ENCODE measurements at places on chromosomes 7 and 10.

- DNase-seq: no peak
These were observed 137.7 kb upstream of the POM121L12 start for GRCh38 chr7:52897713-52898112.

GRCh38 chr7:73963252-73963822 lies 64.6 kb upstream of the ELN start:
- no peak for DNase-seq

DNA sequence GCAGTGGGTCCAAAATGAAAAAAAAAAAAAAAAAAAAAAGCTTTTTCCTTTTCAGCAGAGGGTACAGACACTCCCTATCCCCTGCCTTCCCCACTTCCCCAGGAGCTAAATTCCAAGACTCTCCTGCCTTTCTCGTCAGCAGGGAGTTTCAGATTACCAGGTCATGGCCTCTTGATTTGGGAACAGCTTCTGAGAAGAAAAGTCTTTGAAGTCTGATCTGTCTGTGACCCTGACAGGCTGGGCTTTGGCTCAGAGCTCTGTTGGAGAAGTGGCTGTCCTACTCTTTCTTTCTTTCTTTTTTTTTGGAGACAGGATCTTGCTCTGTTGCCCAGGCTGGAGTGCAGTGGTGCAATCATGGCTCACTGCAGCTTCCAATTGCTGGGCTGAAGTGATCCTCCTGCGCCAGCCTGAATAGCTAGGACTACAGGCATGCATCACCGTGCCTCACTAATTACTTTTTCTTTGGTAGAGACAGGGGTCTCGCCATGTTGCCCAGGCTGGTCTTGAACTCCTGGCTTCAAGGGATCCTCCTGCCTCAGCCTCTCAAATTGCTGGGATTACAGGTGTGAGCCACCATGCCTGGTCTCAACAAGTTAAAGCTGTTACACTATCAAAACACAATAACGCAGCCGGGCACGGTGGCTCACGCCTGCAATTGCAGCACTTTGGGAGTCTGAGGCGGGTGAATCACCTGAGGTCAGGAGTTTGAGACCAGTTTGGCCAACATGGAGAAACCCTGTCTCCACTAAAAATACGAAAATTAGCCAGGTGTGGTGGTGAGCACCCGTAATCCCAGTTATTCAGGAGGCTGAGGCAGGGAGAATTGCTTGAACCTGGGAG lies 59.9 kb downstream of the COL26A1 start:
- no peak for DNase-seq

GRCh38 chr7:23108995-23109394 lies 3.4 kb downstream of the KLHL7 start:
- DNase-seq: no peak

- no peak for DNase-seq
These were observed 9.2 kb upstream of the ADCY1 start for GRCh38 chr7:45564886-45565455.

GRCh38 chr7:48610705-48611104 lies 313.6 kb upstream of the CDC14C start:
- DNase-seq: no peak

- no peak for DNase-seq
These were observed 352.8 kb upstream of the VSTM2A start for GRCh38 chr7:54189330-54189729.

DNA sequence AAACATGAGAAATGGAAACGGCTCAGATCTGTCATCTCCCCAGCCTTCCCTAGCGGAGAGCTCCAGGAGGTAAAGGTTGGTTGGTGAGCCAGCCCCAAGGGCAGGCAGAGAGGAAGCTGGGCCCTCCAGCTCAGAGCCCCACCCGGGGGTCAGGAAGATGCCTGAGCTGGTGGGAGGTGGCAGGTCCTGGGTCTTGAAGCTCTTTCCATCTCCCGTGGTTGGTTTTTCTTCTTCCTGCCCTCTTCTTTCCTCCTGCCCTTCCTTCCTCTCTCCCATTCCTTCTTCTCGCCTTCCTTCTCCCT lies 384.2 kb upstream of the FOXK1 start:
- no peak for DNase-seq

GRCh38 chr7:116511552-116512519 lies 12.3 kb downstream of the CAV2 start:
- DNase-seq: no peak

- no peak for DNase-seq
These were observed 272.2 kb upstream of the NPVF start for GRCh38 chr7:25500393-25500921.

GRCh38 chr7:84663224-84663623 lies 468.6 kb upstream of the SEMA3A start:
- no peak for DNase-seq

DNA sequence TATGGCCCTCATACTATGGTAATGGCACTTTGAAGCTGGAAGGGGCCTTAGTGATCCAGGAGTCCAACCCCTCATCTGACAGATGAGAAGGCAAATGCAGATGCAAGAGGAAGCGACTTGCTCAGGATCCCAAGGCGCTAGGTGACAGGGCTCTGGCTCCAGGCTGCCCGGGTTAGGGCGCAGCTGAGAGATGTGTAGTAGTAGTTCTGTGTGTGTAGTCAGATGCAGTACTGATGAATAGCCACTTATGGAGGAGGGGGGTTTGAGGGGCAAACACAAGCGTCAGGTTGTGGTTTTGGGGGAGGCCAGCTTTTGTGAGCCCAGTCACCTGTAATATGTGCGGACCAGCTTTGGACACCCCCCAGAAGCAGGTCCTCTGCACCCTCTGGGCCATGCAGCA lies 4.8 kb downstream of the ADRA2A start:
- no peak for DNase-seq

- no peak for DNase-seq
These were observed 1.2 kb upstream of the EVX1 start for GRCh38 chr7:27241189-27242056.

DNA sequence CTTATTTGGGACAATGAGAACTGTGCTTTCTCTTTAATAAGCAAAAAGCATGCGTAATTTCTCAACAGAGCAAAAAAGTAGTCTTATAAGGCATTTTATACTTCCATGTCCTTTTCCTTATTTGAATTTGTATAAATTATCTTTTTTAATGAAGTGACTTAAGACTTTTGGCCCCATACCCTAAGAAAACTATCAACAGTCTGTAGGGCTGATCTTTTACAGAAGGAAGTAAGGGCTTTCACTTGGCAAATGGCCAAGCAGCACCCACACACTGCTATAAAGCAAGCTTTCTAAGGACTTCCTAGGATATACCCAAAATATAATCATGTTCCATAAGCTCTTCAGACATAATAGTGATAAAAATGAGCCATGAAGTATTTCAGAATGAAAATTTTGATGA lies 3.4 kb downstream of the CRPPA start:
- DNase-seq: no peak

DNA sequence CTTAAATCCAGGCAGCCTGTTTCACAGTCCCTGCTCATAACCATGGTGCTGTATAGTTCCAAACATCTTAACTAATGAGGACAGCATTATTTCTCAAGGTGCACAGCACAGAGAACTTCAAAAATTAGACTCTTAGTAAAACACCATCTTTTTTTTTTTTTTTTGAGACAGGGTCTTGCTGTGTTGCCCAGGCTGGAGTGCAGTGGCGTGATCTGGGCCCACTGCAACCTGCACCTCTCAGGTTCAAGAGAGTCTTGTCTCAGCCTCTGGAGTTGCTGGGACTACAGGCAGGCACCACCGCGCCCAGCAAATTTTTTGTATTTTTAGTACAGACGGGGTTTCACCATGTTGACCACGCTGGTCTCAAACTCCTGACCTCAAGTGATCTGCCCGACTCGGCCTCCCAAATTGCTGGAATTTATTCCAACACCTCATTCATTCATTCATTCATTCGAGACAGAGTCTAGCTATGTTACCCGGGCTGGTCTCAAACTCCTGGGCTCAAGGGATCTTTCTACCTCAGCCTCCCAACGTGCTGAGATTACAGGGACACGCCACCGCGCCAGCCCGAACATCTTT lies 507 bp upstream of the TMEM254 start:
- no peak for DNase-seq

DNA sequence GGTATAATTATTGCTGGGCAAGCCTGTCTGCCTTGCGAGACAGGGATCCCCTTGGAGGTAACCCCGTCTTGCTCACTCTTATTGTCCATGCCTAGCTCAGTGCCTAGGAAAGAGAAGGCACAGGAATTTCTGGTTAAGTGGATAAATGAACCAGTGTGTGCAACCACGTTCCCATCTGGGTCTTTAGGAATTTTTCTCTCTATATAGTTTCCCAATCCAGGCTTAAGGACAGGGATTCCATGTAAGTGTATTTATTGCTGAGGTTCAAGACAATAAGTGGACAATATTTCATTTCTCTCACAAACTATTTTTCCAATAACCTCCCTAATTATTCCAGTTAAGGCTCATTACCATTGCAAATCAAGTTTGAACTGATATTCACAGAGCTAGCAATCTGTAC lies 8.9 kb upstream of the ADAM12 start:
- DNase-seq: no peak

GRCh38 chr7:108094933-108095710 lies 35.0 kb downstream of the LAMB4 start:
- DNase-seq: no peak

GRCh38 chr7:66348531-66348930 lies 143.4 kb downstream of the TPST1 start:
- DNase-seq: no peak

- peak; percentile 10 for DNase-seq
These were observed 518 bp downstream of the AGFG2 start for GRCh38 chr7:100539436-100540006.

DNA sequence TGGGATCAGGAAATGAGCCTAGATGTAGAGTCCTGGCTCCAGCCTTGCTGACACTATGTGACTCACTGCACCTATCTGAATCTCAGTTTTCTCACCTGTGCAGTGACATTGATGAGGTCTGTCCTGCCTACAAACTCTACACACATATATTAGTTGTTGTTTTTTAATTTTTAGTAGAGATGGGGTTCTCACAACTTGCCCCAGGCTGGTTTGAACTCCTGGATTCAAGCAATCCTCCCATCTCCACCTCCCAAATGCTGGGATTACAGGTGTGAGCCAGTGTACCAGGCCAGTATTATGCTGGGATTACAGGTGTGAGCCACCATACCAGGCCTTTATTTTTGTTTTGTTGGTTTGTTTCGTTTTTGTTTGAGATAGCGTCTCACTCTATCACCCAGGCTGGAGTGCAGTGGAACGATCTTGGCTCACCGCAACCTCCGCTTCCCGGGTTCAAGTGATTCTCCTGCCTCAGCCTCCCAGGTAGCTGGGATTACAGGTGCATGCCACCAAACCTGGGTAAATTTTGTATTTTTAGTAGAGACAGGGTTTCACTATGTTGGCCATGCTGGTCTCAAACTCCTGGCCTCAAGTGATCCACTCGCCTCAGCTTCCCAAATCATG lies 11.8 kb upstream of the DDIT4 start:
- DNase-seq: no peak

GRCh38 chr7:105990727-105991453 lies 27.8 kb downstream of the CDHR3 start:
- no peak for DNase-seq

DNA sequence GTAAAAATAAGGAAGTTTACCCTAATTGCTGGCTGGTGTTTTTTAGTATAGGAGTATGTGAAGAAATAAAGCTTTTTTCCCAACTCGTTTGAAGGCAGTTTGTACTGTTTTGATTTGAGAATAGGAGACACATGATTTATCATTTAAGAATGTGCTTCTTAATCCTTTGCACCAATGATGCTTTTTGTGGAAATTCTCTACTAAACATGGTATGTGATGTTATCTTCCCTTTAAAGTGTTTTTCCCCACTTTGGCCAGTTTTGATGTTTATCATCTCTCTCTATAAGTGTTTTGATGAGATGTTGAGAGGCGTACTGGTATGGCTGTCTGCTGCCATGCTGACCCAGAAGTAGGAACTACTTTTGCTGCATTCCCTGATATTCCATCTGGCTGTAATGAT lies 85.1 kb downstream of the SUGCT start:
- DNase-seq: no peak

GRCh38 chr10:3180355-3181025 lies 7.9 kb upstream of the PITRM1 start:
- no peak for DNase-seq

- no peak for DNase-seq
These were observed 428.4 kb upstream of the IGFBP3 start for GRCh38 chr7:46349490-46349889.

DNA sequence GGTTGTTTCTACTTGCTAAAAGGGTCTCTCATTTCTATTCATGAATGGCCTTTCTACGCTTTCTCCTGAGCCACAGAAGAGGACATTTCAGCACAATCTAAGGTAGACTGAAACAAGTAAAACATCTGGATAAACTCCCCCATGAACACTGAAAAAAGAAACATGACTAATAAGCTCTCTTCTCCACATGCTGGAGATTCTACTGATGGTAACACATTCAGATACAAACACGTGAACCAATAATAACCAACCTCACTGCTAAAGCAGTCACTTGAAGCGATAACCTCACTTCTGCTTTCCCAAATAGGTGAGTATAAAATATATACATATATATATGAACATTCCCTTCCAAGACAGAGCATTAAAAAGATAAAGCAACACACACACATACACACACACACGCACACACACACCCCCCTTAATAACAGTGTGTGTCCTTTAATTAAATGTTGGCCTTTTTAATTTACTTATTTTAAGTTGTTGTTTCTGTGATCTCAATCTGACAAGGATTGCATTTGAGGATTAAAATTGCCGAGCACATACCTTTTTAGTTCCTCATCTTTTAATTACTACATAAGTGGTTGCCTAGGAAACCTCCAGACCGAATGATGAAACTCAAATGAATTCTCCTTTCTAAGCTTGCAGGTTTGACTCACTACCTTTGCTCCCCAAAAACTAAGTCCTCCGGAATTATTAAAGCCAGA lies 292.4 kb upstream of the KLF14 start:
- no peak for DNase-seq

DNA sequence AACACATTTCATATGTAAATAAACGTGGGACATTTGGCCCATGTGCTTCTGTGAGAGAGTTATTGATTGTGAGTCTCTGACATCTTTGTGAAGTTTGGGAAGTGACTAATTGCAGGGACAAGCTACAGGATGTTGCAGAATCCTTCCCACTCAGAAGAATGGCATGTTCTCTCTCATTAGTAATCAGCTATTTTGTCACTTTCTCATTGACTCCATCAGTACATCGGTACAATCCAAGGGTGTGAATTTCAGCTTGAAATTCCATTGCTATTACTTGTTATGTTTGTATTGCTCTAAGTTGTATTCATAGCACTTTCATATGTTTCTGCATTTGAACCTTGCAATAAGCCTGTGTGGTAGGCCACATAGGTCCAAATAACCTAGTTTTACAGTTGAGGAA lies 100.0 kb upstream of the KCNMA1 start:
- DNase-seq: no peak

DNA sequence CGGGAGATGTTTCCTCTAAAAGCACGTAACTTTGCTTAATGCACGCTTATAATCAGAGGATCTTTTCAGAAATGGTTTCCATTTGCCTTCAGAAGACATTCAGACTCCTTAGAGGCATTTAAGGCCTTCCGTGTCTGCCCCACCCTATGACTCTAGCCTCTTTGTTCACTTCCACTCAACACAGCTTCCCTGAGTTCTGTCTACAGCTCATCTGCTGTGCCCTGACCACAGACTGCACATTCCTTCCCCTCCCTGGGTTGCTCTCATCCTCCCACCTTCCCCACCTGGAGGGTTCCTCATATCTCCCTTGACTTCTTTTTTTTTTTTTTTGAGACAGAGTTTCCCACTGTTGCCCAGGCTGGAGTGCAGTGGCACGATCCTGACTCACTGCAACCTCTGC lies 16.6 kb downstream of the FBH1 start:
- DNase-seq: no peak
